ENCODE measurements at places on chromosomes 1 and 21.

DNA sequence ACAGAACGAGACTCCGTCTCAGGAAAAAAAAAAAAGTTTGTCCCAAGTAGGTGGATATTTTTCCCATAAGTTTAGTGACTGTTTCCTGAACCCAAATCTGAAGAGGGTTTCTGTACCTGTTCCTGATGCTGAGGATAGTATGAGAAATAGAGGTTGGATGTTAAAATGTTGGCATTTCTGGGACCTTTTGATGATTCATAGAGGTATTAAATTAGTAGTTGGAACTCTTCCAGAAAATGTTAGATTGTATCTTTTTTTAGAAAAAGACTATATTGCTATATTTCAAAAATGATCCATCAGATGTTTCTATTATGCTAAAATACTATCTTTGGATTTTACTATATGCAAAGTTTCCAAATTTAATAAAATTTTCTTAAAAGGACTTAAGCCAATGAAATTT is 2.9 kb upstream of the CENPL start:
- DNase-seq, result no peak

DNA sequence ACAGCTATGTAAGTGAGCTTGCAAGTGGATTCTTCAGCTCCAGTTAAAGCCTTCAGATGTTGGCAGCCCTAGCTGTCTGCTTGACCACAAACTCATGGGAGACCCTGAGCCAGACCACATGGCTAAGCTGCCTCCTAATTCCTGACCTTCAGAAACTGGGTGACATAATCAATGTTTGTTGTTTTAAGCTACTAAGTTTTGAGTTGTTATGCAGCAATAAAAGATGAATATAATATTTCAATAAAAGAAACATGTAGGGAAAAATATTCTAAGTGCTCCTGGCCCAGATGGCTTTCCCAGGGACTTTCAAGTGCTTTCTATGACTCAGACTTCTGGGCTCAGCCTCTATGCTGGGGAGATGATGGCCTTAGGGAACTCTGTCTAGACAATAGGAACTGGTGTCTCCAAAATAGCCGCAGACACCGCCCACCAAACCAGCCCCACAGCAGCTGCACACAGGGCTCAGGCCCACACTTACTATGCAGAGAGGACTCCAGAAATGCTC is 20.3 kb upstream of the AZIN2 start:
- no peak for DNase-seq

DNA sequence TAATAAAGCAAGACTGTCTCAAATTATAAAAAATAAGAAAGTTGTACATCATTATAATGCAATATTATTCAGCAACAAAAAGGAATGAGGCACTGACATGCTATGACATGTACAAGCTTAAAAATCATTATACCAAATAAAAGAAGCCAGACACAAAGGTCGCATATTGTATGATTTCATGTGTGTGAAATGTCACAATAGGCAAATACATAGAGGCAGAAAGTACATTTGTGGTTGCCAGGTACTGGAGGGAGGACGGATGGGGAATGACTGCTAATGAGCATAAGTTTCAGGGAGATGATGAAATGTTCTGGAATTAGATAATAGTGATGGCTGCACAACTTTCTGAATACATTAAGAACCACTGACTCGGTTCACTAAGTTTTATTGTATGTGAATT is 73.6 kb upstream of the NBPF3 start:
- no peak for DNase-seq

DNA sequence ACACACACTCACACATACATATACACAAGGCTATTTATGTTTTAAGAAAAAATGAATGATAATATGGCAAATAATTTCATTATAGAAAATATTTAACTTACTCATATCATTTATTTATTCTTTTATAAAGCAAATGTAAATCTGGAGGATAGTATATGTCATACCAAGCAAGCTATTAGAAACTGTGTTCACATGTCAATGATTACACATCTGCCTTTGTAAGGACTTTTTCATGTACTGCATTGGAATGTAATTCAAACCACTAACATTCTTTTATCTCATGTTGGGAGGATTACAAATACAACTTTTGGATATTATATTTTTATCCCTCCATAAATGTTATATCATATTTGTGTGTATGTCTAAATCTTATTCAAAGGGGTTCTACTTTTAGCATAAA is 1887.4 kb downstream of the NCAM2 start:
- no peak for DNase-seq

- no peak for DNase-seq
Measured at GRCh38 chr21:36643374-36644250, 55.3 kb upstream of the SIM2 start.

DNA sequence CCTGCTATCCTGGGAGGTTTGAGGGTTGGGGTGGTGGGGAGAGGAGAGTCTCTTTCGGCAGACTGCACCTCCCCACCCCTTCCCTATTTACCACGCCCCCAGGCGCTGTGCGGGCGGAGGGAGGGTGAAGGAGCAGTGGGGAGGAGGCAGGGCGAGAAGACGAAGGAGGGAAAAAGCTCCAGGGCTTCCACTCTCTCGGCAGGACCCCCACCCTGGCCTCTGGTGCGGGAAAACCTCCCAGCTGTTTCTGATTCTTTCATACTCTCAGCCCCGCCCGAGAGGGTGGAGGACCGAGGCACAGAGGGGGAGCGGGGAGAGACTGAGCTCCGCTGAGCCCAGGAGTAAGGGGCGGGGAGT is 866 bp upstream of the WNT2B start:
- DNase-seq, result no peak

GRCh38 chr1:91712981-91713841 is 172.7 kb downstream of the TGFBR3 start:
- no peak for DNase-seq

- DNase-seq, result no peak
Measured at GRCh38 chr21:37251294-37251634, 15.9 kb downstream of the VPS26C start.

DNA sequence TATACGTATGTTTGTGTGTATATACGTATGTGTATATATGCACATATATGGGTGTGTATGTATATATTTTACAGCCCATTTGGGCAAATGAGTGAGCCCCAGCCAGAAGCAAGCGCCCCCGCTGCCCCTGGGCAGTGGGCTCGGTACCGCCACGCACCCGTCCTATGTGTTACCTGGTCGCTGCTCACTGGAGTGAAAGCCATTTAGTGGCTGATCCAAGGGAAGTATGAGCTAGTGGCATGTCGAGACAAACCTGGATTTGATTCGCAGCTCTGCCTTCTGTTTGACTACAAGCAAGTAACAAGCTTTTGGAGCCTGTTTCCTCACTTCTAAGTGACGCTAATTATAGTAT is 35.8 kb upstream of the JAK1 start:
- DNase-seq, result no peak

GRCh38 chr1:201269900-201270410 is 13.4 kb upstream of the PKP1 start:
- no peak for DNase-seq

GRCh38 chr1:153903841-153904455 is 18.8 kb downstream of the GATAD2B start:
- no peak for DNase-seq

GRCh38 chr1:57063406-57064125 is 97.8 kb upstream of the C8B start:
- DNase-seq, result no peak

- DNase-seq, result no peak
Measured at GRCh38 chr1:34763142-34763781, 3.7 kb downstream of the GJB4 start.

GRCh38 chr21:35223480-35224156 is 174.5 kb upstream of the RUNX1 start:
- no peak for DNase-seq

- no peak for DNase-seq
Measured at GRCh38 chr1:147843486-147843885, 59.1 kb upstream of the GJA8 start.

- DNase-seq, result no peak
Measured at GRCh38 chr21:38234395-38235142, 22.2 kb upstream of the KCNJ15 start.

DNA sequence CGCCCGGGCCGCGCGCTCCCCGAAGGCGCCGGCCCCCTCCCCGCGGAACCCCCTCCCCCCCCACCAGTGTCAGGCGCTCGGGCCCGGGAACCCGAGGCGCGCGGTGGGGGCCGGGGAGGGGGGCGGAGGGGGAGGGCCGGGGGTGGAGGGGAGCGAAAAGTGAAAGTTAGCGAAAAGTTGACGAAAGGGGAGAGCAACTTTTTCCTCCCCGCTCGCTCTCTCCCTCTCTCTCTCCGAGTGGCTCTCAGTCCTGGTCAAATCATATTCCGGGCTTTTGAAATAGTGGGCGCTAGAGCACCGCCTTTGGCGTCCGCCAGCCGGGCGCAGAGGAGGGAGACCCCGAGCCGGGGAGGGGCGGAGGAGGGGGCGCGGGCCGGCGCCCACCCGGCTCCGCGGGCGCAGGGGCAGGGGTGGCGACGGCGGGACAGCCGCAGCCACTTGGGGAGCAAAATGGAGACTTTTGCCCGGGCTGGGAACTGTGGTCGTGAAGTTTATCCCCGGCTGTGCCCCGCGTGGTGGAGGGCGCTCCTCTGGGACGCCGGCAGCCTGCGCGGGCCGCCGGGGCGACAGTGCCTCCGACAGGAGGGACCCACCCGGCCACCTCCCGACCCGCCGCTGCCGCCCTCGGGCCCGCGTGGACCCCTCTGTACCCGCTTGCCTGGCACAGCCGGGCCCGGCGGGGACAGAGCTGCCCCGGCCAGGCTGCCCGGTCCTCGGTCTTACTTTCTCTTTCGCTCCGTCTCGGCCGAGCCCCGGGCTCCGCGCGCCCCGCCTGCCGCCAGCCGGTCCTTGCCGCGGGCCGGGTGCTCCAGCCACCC is 697 bp downstream of the PRDM16 start:
- no peak for DNase-seq

DNA sequence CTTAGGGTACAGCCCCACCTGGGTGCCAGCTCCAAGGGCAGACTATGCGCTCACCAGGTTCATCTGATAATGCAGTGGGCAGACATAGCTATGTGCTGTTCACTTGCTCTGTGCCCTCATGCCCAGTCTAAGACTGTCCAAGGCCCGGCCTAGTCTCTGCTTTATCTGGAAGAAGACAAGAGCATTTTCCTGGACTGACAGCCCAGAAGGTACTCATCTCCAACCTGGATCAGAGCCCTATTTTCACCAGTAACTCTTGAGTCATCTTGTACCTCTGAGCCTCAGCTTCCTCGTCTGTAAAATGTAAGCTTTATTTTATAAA is 28.5 kb upstream of the LRRC8C start:
- DNase-seq, result no peak

- DNase-seq, result no peak
Measured at GRCh38 chr1:220878191-220879075, 810 bp upstream of the HLX start.

- DNase-seq, result no peak
Measured at GRCh38 chr21:39161064-39161463, 22.2 kb downstream of the PSMG1 start.

GRCh38 chr1:161505686-161506085 is 429 bp downstream of the FCGR2A start:
- no peak for DNase-seq

DNA sequence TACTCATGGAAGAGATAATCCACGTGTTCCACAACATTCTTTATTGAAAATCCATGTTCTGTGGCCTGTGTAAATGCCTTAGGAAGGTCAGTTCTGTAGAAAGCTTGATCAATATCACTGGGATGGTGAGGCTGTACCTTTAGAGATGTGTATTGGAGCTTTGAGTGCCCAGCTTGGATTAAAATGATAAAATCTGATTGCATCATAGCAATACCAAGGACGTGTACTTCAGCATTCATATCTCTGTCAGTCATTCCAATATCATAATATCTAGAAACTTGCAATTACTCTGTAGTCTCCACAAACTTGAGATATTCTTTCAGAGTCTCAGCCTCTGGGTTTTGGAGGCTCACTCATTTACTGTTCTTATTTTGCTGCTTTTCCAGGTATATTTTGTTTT is 31.6 kb downstream of the IFI44 start:
- no peak for DNase-seq

- no peak for DNase-seq
Measured at GRCh38 chr21:37208741-37209225, 58.4 kb downstream of the VPS26C start.

DNA sequence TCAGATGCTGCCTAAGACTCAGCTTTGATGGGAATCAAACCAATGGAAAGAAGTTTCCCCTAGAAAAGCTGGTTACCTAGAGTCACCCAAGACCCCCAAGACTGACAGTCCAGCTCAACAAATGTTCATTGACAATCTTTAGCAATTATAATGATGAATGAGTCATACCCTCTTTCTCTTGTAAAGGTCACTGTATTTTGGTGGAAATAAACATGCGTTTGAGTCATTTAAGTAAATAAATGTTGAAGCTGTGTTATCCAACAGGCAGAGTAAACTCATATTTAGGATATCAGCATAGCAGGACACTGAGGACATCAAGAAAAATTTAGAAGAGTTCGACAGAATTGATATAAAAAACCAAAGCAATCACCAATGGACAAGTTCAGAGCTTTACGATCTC is 295.9 kb downstream of the RGS7 start:
- no peak for DNase-seq

DNA sequence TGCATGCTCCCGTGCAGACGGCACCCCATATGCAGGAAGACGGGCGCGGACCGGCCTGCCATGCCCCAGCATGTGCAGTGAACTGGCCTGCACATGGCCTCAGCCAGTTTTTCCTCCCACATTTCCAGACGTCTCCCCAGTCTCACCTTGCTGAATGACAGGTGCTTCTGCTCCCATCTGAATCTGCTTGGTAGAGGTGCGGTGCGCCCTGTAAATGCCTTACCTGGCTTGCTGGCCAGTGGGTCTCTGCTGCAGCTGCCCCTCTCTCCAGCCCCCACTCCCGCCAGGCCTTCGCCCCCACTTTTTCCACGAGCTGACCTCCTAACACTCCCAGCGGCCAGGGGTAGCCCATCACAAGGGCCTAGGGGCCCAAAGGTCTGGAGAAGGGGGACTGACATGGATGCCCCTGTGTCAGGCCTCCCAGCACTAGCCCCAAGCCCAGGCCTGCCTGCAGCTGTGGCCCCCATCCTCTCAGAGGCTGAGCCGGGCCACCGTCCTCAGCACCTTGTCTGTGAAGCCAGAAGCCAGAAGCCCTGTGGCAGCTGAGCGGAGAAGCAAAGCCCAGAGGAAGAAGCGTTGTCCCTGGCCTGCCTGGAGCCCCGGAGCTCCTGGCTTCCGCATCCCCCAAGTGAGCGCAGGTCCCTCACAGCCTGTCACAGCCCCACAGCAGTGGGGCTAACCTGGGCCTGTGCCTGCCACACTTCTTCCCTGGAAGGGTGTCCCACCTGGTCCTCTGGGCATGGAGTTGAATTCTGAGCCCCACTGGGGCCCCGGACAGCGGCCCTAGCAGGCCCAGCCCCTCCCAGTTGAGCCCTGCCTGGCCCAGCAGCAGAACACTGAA is 3.7 kb upstream of the SLC19A1 start:
- DNase-seq, result no peak
